ENCODE measurements at places on chromosomes 13 and 19. TPM values are rescaled to one million over a fixed set of nuclear protein-coding genes. Genes with fewer than 3 reads are reported as not detected.

DACT3 gene
- total RNA-seq: 4.6 TPM

OR10H1 gene
- not detected for total RNA-seq

PNMA8A gene
- total RNA-seq: 5.5 TPM

CD33 gene
- not detected for total RNA-seq

KISS1R gene
- 0.09 TPM for total RNA-seq

NTN5 gene
- 0.26 TPM for total RNA-seq

CCDC169 gene
- total RNA-seq: 4.8 TPM

ZC3H4 gene
- 8.4 TPM for total RNA-seq

CBARP gene
- total RNA-seq: 0.86 TPM

KL gene
- total RNA-seq: not detected

CRB3 gene
- 0.16 TPM for total RNA-seq

UGGT2 gene
- total RNA-seq: 27.0 TPM

Data from bronchial smooth muscle cell (primary cell).